ENCODE measurements at places on chromosomes 4 and X.

GRCh38 chr4:107837317-107837716, 12.6 kb downstream of the SGMS2 start:
- no peak for DNase-seq

DNA sequence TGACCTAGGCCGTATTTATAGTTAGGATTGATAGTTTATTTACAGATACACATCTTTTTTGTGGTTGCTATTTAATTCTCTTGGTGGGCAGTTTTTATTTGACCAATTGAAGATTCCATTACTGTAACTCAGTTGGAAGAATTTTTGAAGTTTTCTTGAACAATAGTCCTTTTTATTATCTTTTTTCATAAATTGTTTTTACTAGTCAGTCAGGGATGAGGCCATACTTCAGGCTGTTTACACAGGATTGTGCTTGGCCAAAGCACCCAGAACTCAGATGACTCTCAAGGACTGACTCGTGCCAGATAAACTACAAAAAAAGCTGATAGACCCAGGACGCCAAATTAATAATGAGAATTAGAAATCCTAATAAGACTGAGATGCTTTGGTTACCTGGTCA, 7.0 kb downstream of the HERC3 start:
- no peak for DNase-seq

GRCh38 chr4:138269175-138269574, 27.0 kb upstream of the SLC7A11 start:
- DNase-seq, result no peak

DNA sequence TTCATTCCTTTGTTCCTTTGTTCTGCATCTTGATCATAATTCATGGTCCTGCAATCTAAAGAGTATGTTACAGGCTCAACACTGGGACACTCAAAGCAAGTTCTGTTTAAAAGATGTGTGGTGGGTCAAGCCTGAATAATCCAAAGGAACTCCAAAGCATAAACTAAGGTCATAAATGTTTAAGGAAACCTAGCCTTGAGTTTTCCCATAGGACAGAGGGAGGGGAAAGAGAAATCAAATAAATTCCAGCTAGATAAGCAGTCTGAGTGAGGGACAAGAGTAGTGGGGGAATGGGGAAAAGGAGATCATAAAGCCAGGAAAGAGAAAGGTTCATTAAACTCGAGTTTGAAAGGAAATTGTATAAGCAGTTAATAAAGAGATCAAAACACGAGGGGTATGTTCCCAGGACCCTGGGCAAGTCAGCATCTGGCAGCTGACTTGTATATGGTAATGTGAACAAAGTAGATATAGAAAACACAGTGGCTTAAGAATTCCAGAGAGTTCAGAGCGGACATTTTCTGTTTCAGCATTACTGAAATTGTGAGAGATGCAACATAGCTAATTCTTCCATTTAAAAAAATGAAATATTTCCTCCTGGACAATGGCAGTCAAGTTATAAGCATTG, 125.8 kb upstream of the EDNRA start:
- no peak for DNase-seq

DNA sequence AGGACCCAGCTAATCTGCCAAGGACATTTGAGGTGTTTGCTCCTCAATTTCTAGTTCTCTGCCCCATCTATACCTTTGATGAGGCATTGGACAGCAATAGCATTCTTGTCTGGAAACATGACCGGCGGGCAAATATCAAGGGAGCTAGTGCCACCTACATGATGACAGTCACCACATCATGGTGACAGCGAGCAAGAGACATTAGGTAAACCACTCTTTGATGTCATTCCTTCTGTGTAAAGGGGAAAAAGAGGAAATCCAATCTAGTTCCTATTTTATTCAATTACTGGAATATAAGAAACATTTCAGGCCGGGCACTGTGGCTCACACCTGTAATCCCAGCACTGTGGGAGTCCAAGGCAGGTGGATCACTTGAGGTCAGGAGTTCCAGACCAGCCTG, 20.7 kb upstream of the IL13RA1 start:
- DNase-seq, result no peak

- DNase-seq, result no peak
These were observed 28.4 kb downstream of the ALPK1 start for GRCh38 chr4:112325530-112325929.

Measured in occipital lobe (tissue), 3 donors.